ENCODE measurements at places on chromosomes 3 and 15.

DNA sequence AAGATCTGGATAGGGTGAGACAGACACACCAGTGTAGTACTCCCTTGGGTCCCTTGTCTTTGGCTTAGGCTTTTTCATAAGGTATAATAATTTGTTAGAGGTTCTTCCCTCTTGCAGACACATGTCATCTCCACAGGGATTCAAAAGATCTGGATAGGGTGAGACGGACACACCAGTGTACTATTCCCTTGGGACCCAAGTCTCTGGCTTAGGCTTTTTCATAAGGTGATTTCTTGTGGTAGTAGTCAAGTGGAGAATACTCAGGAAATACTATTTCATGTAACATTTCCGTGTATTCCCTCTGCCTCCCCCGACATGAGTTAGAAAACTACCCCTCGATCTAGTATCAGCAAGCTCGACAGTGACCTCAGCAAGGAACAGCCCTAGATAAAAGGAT lies 954 bp upstream of the MAPKBP1 start:
- peak; percentile 25 for DNase-seq

DNA sequence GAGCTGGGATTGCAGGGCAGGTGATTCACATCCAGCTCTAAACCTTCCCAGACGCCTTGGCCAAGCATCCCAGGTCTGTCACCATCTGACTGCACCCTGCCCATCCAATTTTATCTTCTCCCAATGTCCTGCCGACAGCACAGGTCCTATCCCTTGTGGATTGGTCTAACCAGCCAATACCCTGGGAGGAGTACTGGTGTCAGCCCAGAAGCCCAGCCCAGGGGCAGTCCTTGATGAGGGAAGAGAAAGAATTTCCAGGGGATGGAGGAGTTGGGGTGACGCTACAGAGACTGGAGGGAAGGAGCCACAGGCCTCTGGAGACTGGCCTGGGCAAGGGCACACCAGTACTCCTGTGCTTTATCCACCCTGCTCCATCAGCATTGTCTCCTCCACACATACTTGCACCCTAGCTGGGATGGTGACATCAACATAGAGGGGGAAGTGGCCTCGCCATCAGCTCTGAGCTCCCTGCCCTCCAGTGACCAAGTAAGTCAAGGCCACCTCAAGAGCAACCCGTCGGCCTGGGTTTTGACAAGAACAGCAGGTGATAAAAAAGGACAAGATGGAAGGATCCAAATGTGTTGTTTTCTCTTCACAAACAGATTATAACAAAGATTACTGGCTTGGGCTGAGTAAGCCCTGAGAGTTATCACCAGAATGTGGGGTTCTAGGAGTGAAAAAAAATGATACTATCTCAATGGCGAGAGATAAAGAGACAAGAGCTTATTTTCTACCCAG lies 114.6 kb downstream of the AQP9 start:
- DNase-seq = no peak

DNA sequence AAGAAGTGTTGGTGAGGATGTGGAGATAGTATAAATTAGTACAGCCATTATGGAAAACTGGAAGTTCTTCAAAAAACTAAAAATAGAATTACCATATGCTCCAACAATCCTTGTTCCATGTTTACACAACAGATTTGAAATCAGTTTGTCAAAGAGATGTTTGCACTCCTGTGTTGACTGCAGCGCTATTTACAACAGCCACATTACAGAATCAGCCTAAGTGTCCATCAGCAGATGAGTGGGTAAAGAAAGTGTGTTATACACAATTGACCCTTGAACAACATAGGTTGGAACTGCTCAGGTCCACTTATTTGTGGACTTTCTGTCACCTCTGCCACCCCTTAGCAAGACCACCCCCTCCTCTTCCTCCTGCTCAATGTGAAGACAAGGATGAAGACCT lies 34.7 kb downstream of the LMLN start:
- no peak for DNase-seq

GRCh38 chr3:60363817-60364216 lies 887.4 kb downstream of the FHIT start:
- no peak for DNase-seq

DNA sequence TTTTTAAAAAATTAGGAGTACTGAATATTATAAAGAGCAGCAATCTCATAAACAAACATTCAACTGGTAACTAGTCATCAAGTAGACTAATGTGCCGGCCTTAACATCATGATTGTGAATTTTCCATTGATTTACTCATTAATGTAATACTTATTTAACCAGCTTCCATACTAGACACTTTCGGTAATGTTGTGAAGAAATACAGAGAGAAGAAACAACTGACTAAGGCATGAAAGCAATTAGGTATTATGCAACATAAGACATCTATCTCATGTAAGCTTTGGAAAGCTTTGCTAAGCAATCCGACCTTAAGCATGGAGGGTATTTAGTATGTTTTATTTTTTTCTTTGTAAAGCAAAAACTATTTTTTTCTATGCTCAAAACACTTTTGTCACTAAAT lies 108.0 kb downstream of the IL1RAP start:
- DNase-seq = no peak

DNA sequence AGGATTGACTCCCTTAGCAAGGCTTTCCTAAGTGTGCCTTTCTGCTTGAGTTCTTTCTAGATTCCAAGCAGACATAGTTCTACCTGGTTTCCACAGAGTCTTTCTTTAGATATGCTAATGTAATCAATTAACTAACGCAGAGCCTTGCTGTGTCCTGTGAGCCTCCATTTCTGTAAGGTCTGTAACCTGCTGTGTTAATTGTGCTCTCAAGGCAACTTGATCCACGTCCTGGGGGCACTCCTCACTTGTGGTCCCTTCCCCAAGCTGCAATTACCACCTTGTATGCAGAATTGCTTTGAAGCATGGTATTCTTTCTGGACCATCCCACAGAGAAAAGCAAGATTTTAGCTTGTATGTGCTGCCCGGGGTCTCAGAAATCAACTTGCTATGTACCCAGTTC lies 29.5 kb upstream of the THSD4 start:
- no peak for DNase-seq

DNA sequence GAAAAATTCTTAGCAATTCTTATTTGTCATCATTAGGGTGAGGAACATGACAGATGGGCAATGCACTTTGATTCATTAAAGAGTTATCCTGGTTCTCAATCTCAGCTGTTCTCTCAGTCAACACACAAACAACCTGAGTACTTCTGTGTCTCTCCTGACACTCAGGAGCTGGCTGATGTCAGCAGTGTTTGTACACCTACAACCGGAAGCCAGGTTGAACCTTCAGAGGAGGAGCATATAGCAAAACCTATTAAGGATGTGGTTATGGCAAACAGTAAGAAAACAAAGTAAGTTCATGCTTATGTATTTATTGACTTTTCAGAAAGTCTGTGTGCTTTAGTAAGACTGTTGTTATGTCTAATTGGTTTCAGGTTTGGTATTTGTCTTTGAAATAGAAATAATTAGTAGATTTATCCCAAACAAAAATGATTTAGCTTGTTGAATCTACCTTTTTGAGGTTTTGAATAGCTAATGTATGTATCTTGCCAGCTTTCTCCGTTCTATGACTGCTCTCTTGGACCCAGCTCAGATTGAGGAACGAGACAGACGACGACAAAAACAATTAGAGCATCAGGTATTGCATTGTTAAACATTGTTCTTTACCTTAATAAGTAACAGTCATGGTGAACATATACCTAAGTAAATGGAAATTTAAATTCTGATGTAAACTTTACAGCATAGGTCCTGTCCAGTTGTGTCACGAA lies 36.6 kb downstream of the CCDC66 start:
- no peak for DNase-seq

GRCh38 chr3:403826-404225 lies 207.3 kb downstream of the CHL1 start:
- DNase-seq = no peak
